ENCODE measurements at places on chromosomes 7 and 10.
A peak's percentile ranks its signal among the peaks of the same experiment; 100 is the strongest.

- no peak for DNase-seq
These were observed 369.7 kb upstream of the MYO3A start for GRCh38 chr10:25564351-25564750.

- no peak for DNase-seq
These were observed 54.1 kb upstream of the MKRN1 start for GRCh38 chr7:140533394-140533872.

DNA sequence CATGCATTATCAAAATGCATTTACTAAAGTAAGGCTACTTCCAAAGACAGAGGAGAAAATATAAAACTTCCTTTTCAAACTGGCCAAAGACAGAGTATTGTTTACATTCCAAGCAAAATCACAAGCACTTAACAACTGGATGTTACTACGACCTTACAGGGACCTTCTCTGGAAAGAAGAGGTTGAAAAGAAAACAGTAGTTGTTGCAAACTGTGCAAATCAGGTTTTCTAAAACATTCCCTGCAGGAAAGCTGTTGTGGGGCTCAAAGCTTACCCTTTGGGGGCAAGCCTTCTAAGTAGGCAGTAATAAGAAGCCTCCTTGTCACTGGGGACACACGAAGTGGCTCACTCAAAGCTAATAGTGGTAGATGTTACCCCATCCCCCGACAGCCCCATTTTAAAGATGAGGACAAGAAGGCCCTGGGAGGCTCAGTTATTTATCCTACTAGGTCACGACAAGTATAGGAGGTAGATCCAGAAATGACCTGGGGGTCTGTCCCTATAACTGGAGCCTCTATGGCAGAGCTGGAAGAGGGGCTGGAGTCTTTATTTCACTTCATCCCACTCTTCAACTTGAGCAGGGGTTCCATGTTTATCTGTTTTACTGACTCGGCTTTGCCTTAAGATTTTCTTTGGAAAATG is 46.6 kb downstream of the ATXN7L1 start:
- DNase-seq: no peak

GRCh38 chr10:82908096-82908495 is 1033.1 kb downstream of the NRG3 start:
- no peak for DNase-seq

- no peak for DNase-seq
These were observed 151.7 kb downstream of the AUTS2 start for GRCh38 chr7:69749994-69750393.

- DNase-seq: no peak
These were observed 156.6 kb downstream of the CCDC3 start for GRCh38 chr10:12844811-12845483.

DNA sequence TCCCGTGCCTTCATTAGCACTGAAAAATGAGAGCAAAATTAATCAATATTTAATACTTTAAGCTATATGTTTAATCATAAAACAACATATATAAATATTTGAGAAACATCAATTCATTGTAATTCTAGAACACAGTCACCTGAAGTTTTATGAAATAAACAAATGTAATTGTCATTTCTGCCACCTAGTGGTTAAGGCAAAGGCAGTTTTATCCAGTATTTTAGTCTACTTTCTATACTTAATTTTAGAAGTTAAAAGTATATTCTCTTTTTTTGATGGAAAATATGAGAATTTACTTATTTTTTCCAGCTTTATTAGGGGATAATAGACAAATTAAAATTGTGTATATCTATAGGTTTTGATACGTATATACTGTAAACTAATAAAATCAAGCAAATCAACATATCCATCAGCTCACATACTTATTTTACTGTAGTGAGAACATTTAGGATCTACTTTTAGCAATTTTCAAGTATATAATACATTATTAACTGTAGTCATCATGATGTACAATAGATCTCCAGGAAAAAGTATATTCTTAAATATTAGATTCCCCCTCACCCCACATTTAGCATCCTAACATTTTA is 16.9 kb downstream of the PCGF6 start:
- peak; percentile 0 for DNase-seq

GRCh38 chr7:13231216-13231615 is 543.8 kb downstream of the ARL4A start:
- no peak for DNase-seq

DNA sequence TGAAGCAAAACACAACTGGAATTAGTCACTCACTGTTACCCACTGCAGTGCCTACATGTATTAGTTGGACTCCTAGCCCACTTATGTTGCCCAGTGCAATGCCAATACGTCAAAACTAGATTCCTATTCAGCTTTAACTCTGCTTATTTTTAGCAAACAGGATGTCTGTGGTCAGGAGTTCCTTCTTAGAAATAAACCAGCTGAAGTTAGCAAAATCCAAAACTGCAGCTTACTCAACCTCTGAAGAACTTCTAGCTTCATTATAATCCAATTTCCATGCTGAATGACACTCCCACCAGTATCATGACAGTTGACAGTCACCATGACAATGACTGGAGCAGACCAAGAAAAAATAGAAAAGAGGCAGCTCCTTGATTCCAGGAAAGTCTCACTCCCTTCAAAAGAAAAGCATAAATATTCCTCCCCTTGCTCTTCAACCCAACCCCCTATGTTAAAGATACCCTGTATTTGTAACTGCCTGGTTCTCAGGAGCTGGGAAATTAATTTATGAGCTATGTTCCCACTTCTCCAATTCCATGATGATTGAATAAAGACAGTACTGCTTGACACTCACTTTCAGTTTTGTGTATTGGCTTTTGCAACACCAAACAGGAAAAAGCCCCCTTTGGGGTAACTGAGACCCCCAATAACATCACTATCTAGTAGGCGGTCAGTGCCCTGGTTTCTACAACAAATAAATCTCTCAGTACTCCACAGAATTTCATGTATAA is 327.4 kb downstream of the SORCS1 start:
- no peak for DNase-seq

DNA sequence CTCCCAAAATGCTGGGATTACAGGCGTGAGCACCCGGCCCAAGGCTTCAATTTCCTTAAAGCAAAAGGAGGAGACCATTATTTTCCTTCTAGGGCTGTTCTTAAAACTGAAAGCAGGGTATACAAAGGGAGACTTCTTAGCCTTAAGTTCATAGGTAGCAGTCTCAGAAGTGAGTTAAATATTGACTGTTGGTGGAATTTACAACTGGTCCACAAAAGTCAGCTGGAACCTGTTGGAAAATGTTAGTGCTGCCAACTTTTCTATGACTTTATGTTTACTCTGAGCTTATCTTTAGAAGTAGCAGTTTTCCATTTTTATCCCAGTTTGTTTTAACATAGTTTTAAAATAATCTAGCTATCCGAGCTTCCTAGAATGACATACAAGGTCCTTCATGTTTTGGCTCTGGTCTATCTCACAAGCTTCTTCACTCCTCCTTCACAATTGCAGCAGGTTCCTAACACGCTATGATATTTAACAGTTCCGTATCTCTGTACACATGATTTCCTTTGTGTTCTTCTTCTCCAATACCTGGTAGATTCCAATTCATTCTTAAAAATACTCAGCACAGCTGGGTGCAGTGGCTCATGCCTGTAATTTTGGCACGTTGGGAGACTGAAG is 3.3 kb downstream of the SLC26A3 start:
- DNase-seq: no peak

- no peak for DNase-seq
These were observed 291.2 kb downstream of the KCND2 start for GRCh38 chr7:120564145-120564544.

DNA sequence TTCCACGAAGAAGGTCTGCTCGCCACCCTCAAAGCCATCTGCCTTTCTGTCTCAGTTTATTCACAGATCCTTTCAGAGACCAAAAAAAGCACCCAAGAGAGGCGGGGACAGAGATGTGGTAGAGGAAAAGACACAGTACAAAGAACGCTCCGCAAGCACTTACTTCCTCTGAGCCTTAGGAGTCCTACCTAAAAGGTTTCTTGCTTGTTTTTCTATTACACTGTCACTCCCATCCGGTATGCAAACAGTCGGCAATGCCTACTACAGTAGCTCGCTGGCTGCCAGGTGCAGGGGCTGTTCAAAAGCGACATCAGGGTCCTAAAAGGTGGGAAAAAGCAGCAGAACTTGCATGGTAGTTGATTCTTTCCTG is 816 bp downstream of the TECPR1 start:
- DNase-seq: peak; percentile 25

DNA sequence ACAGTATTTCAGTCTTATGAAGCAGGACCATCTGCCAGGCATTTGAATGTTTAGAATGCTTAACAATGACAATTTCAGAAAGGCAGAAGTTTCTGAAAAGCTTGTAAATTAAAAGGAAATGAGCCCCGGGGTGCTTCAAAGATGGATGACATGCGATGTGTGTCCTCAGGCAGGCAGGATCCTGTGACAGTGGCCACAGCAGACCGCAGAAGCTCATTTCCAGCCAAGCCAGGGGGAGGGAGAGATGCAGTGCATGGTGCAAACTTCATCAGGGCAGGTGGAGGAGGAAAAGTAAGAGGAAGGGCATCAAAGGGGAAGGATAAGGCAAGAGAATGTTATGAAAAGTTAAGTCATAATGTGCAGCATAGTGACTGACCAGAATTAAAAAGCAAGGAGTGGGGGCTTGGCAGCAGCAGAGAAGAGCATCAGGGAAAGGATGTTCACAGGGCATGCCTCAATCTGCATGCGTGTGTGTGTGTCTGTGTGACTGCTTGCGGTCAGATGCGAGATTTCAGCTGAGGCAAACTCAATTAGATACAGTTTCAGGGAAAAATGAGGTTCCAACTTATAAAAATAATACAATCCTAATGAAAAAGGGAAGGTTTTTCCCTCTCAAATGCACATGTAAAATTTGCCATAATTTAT is 173.7 kb downstream of the COBL start:
- no peak for DNase-seq

GRCh38 chr7:70132226-70132851 is 534.1 kb downstream of the AUTS2 start:
- DNase-seq: peak; percentile 82

GRCh38 chr7:158403013-158403821 is 184.4 kb downstream of the PTPRN2 start:
- DNase-seq: no peak

GRCh38 chr10:50396491-50397311 is 145.4 kb upstream of the ASAH2 start:
- no peak for DNase-seq

- no peak for DNase-seq
These were observed 8.4 kb downstream of the ZYX start for GRCh38 chr7:143389316-143390103.

GRCh38 chr10:46077141-46077554 is 31.1 kb upstream of the MSMB start:
- DNase-seq: no peak

GRCh38 chr7:142632271-142633134 is 116.8 kb upstream of the PRSS1 start:
- peak; percentile 48 for DNase-seq

DNA sequence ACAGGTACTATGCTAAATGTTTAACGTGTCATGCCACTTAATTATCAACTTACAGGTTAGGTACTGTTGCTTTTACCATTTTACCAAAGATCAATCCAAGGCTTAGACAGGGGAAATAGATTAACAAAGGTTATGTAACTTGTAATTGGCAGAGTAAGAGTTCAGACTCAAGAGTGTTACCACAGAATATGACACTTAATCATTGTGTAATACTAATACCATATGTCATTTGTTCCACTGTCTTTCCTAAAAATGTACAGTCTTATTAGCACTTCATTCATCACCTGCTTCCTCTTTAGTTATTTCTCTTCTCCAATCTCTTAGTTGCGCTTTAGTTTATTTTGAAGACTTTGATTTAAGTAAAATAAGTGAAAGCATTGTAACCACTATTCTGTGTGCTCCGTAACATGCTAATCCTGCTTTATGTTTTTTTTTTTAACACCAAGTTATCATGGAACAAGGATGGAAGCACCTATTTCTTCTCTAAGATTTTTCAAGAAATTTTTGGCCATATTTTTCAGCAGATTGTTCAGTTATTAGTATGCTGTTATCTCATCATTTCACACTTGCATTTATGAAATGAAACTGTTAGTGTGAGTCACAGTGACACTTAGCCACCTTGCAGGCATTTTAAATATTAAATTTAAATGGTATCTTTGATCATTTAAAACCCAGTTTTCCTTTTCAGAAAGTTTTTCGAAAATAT is 197.3 kb downstream of the PHF14 start:
- DNase-seq: no peak

GRCh38 chr10:129949891-129950291 is 14.2 kb downstream of the EBF3 start:
- no peak for DNase-seq

DNA sequence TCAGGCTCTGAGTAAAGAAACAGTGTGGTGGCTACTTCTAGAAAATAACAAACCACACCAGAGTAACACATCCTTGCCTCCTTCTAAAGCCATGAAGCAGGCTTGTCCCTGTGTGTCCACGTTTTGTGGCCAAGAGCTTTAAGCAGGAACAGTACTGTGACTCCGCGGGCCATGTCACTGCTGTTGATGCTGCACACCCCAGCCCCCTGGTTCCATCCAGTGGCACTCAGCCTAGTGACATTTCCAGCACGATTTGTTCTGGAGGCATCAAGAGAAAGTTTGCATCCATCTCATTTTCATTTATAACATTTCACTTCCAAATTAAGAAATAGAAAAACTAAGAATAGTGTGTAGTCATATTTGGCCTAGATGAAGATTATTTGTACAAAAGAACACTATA is 211.3 kb downstream of the PAXIP1 start:
- DNase-seq: no peak

DNA sequence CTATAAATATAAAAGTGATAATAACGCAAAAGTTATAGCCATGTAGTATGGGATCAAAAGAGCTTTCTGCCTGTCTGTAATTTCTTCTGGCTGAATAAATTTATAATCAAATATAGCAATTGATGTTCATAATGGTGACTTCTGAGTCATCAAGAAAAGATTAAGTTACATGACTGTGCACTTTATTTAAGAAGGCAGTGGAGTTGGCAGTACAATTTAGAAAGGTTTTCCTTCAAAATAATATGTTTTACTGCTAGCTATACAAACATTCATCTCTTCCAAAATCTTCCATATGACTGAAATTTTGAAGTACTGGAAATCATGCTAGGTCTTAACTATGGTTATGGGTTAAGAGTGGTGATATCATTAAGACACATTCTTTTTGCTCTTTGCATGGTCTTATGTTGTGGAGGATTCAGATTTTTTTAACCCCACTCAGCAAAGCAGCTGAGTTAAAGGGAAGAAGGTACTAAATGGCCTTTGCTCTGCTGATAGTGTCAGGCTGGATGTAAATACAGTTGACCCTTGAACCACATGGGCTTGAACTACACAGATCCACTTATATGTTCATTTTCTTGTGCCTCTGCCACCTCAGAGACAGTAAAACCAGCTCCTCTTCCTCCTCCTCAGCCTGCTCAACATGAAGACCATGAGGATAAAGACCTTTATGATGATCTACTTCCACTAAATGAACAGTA is 323.6 kb downstream of the BBS9 start:
- DNase-seq: no peak

All from NCI-H748 treated with DMSO at 0.1 percent for 48 hours (cell line).